ENCODE measurements at places on chromosomes 4 and X. TPM values are rescaled to one million over a fixed set of nuclear protein-coding genes. Genes with fewer than 3 reads are reported as not detected.

DNA sequence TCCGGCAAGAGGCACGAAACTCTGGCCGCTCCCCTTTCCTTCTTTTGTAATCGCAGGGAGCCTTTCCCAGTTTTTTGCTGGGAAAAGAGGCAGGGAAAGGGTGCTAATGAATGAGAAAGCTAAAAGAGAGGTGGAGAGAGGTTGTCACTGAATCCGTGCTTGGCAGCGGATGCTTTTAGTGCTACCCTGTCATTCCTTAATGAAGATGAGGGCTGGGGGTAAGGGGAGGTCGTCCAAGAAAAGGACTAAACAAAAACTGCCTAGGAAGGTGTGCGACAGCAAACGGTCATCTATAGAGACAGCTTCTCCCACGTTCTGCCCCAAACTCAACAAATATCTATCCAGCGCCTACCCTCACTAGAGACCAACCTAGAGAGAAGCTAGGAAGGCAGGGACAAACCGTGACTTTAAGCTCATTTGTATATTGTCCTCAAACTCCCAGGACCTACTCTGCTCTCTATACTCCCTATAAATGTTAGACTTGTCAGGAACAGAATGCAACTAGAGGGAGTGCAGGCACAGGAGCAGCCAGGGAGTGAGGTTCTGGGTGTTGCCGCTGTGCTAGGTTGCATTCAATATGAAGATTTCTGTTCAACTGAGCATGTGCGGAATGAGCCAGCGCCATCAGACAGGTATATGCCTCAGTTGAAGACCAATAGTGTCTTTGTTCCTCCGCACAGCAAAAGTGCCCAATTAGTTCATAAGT lies 777 bp upstream of the CASK start:
- no peak for DNase-seq

GRCh38 chr4:5962416-5962815 lies 55.8 kb downstream of the C4orf50 start:
- no peak for DNase-seq

DNA sequence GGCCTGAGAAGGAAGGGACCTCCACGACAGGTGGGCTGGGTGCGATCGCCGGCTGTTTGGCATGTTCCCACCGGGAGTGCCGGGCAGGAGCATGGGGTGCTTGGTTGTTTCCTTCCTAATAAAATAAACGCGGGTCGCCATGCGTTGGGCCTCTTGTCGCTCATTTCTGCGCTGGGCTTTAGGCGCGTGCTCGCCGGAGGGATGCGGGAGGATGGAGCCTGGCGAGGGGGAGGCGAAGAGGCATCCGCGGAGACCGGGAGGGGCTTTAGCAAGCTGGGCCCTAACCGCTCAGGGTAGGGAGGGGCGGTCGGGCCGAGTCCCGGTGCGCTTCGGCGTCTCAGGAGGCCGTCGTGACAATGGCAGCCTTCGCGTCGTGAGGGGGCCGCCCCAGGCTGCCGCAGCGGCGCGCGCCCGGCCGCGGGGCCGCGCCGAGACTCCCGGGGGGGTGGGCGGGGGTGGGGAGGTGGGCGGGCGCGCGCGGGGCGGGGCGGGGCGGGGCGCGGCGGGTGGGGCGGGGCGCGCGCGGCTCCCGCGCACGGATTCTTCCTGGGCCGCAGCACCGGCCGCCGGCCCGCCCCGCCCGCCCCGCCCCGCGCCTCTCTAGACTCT lies 476 bp upstream of the GDI1 start:
- DNase-seq, result peak; percentile 32

- no peak for DNase-seq
Measured at GRCh38 chr4:145181091-145181501, 707 bp upstream of the OTUD4 start.

Gene CCDC149
- 22.8 TPM for polyA plus RNA-seq

- DNase-seq, result no peak
Measured at GRCh38 chr4:113884655-113885054, 94.8 kb downstream of the ARSJ start.

DNA sequence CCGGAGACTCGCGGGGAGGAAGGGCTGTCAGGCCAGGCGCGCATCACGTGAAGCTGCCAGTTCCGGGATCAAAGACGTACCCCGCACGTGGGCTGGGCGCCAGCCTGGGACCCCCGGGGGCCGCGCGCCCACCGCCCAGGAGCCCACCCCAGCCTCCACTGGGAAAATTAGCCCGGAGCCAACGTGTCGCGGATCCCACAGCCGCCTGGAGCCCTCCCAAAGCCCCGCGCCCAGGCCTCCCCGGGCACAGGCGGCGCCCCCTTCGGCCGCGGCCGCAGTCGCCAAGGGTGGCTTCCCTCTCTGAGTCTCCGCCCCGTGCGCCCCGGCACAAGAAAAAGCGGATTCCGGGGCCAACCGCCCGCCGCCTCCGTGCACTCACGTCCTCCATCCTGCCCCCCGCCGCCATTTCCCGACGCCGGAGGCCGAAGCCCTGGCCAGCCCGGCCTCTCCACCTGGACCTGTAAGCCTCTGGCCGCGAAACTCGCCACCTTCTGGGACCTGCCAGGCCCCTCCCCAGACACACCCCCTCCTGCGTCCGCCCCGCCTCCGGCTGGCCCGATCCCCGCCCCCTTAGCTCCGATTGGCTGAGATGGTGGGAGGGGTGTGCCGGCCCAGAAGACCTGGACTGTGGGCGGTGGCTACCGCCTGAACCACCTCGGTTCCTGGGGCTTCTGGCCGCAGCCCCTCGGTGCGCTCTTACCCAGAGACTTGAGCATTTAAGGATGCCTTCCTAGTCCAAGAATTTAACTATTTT lies at the start of gene TMEM192:
TMEM192 (minus strand) TSS at position 493 of the 754 bp plus-strand sequence; CDS start at position 406, 87 bp downstream.
- peak; percentile 93 for DNase-seq

GRCh38 chrX:45266456-45266855 lies 65.8 kb upstream of the DIPK2B start:
- DNase-seq, result no peak

DNA sequence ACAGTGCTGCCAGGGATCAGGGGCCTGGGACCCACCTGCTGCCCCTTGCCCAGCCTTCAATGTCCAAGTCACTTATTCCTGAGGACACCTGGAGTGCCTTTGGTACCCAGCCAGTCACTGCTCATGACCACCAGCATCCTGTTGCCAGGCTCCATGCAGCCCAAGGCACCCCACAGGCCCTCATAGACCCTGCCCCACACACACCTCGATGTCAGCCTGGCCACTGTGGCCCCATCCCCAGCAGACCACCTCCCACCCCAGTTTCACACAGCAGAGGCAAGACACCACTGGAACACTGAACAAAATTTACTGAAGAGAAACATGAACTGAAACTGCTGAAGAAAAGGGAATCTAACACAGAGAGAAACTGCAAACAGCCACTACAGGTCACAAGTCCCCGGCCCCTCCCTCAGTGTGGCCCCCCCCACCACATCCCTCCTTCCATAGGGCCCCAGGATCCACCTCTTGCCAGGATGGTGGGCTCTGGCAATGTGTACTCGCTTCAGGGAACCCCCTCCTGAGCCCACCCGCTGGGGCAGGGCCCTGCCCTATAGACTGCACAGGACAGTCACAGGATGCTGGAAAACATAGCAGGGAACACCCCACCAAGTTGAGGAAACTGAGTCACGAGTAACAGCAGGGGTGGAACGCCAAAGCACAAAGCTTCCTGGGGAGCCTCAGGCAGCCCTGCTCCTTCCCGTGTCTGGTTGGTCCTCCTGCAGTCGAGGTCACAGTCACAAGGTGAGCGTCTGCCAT lies 5.2 kb downstream of the PNMA5 start:
- DNase-seq, result no peak

Gene LONRF3
- polyA plus RNA-seq, result 4.3 TPM

Gene LRIT3
- 0.37 TPM for polyA plus RNA-seq

Gene HGFAC
- 0.81 TPM for polyA plus RNA-seq

Gene FGF16
- polyA plus RNA-seq, result 0.27 TPM

Gene GAK
- 67.9 TPM for polyA plus RNA-seq

DNA sequence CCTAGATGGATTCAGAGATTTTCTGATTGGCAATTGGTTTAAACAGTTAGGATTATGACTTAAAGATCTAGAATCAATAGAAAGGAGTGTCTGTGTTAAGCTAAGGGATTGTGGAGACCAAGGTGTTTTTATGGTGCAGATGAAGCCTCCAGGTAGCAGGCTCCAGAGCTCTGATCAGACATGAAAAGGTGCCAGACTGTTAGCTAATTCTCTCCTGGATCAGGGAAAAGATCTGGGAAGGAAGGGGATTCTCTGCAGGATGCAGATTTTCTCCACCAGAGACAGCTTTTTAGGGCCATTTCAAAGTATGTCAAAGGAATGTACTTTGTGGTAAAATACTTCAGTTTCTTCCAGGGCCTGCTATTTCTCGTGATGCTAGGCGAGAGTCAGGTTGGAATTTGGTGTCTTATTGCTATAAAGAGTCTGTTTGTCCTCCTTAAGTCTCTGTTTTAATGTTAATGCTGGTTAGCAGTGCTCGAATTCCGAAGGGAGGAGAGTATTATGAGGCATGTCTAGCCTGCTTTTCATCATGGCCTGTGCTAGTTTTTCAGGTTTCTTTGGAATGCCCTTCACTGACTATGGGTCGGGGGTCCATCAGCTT lies 12.0 kb upstream of the GPR78 start:
- no peak for DNase-seq

GRCh38 chrX:123570011-123570590 lies 162.8 kb downstream of the THOC2 start:
- no peak for DNase-seq

Gene PHF8
- polyA plus RNA-seq, result 29.5 TPM

Gene UCP1
- polyA plus RNA-seq, result 0.66 TPM

Gene RAB40AL
- polyA plus RNA-seq, result 0.34 TPM

- DNase-seq, result peak; percentile 95
Measured at GRCh38 chrX:275967-276580, 5.1 kb upstream of the PLCXD1 start.

DNA sequence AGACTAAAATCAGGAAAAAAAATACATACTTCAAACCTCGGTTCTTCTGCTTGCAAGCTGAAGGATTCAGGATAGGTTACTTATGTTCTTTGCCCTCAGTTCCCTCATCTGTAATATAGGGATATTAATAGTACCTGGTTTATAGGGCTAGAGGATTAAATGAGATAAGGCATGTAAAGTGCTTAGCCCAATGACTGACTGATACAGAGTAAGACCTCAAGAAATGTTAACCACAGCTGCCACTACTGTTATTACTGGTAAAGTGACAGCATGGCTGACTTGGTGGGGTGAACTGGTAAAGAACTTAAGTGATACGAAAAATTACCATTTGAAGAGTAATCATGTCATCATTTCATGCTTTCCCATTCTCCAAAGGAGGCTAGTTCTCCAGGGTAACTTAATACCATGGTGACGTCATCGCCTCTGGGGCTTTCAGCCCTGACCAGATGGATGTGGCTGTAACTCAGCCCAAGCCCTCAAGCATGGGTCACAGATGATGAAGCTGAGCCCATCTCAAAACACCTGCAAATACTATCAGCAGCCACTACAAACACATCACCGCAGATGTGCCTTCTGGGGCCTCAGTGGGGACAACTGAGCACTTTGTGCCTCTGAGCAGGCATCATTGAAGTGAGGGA lies 44.5 kb upstream of the SCML1 start:
- no peak for DNase-seq

DNA sequence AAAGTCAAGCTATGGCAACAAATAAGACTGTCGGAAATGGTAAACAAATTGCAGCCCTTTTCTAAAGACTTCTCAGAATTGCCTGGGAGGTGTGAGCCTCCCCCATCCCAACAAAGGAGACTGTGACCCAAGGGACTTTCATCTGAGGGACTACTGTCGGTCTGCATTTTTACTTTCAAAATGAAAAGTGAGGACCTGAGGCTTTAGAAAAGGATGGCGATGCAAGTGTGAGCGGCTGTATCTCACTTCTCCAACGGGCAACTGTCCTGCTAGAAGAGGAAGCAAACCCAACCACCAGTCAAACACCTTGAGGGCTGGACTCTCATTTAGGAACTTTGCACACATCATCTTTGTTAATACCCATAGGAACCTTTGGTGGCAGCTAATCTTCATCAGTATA lies 62.6 kb upstream of the CLNK start:
- no peak for DNase-seq

Gene TMEM35A
- 12.1 TPM for polyA plus RNA-seq

Measured in left lung (tissue), 14 donors.